ENCODE measurements at places on chromosomes 6 and 20.

GRCh38 chr6:2063547-2063946 is 181.9 kb downstream of the GMDS start:
- DNase-seq: no peak

GRCh38 chr20:6898928-6899327 is 131.4 kb downstream of the BMP2 start:
- no peak for DNase-seq

DNA sequence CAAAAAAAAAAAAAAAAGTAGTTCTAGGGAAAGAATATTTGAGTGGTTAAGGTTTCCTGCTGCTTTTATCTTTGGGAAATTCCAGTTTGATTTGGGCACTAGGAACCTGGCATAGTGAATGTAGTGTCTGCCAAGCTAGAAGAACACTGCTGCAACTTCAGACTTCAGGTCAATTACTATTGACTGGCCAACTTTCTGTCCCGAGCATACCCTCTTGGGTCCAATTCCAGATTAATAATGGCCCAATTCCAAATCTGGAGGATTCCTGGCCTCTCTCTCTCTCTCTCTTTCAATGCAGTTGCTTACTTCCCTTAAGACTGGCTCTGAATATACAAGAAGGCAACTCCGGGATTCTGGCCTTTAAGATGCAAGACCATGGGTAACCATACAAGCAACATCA is 74.9 kb downstream of the ANKEF1 start:
- no peak for DNase-seq

DNA sequence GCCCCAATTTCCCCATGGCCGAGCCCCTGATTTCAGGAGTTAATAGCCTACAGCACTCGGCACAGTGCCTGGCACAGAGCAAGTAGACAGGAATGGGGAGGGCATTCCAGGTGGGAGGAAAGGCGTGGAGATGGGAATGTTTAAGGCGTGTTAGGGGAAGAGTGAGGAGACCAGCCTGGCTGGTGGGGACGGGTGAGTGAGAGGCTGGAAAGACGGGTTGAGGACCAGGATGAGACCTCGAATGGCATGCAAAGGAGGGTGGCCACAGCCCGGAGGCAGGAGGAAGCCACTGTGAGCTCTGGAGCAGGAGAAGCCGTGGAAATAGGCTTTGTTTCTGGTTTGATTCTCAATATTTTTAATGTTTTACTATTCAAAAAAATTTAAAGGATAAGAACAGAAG is 49.5 kb downstream of the CEBPB start:
- no peak for DNase-seq

DNA sequence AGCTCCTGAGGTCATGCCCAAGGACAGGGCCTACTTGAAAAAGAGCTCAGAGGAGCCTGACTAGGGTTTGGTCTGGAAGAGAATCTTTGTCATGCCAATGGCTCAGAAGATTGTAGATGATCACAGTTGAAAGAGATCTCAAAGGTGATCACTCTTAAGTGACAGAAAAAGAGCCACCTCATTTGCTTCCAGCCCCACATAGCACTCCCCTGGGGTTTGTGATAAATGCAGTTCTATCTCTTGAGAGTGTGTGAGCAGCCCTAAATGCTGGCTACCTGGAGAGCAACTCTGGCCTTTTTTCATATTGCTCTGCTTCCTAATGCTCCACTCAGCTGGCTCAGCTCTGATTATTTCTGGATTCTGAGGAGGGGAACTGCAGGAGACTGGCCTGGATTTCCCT is 39.3 kb downstream of the KLHL32 start:
- DNase-seq: no peak

- DNase-seq: no peak
Observed at GRCh38 chr20:18578581-18578980, 9.3 kb upstream of the DTD1 start.

- DNase-seq: no peak
Observed at GRCh38 chr6:72424476-72424875, 197.4 kb upstream of the KCNQ5 start.

- no peak for DNase-seq
Observed at GRCh38 chr6:166433096-166433495, 50.4 kb upstream of the MPC1 start.

DNA sequence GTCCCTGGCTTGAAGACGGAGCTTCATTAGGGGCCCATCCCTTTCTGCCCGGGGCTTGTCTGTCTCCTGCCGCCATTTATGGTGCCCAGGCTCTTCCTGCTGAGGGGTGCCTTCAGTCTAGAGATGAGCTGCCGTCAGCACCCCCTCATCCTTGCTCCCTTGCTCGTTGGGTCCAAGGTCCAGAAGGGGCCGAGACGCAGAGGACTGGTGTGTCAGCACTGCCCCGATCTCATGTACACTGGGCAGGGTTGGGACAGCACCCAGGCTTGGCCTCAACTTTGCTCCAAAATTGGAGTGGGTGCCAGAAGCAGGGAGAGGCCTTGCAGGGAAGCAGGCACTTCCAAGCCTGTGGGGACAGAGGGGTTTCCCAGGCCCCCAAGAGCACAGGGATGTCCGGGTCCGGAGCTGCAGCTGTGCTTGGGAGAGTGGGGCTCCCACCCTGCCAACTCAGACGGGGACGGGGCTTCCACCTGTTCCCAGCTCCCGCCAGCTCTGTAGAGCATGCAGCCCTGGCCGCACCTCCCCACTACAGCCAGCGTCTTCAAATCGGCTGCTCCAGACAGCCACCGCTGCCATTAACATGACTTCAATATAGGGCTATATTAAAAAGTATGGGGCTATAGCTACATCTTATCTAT is 488.8 kb downstream of the TENT5A start:
- DNase-seq: no peak

DNA sequence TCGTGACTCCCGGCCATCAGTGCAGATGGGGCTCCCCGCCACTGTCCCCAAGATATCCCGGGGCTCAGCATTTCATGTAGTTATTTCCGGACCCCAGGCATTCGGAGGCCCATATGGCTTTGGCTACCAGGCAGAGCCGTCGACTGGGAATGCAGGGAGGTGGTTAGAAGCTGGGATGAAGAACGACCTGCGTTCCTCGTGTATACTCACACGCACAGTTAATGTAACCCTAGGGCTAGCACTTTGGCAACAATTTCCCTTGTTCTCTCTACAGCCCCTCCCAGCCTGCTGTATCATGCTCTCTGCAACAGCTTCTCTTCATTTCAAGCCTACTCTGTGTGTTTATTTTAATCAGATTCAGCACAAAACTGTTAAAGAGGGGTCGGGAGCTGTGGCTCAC is 240.4 kb downstream of the MYLK4 start:
- no peak for DNase-seq

DNA sequence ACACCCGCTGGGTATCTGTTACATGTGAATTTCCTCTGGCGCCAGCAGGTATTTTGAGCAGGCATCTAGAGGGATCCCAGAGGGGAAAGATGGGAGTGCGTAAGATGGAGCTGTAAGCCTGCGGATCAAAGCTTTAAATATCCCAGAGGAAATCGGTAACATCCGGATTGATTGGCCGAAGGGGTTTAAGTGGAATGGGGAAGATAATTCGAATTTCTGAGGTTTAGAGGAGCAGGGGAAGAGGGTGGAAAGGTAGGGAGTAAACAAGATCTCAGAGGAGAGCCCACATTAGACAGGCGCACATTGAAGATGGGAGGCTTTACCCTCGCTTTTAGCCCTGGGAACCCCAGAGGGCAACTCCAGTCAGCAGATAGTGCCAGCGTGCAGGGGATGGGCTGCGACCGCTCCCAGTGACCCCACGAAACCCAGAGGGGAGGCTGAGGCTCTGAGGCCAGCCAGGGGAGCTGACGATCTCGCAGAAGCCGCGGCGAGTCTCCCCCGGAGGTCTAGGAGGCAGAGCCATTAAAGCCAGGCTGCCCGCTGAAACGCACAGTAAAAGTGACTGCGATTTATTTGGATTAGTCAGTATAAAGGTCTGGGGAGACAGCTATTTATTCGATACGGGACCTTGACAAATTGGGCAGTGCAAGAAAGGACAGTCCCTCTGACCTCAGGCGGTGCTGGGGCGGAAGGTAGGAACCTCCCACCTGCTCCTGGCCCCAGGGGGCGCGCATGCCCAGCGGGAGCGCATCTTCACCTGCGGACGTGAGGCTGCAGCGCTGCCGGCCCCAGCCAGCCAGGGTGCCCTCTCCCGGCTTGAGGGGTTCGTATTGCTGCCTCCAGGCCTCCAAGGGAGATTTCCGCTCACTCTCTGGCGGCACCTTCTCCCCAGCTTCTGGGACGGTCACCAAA is 34.3 kb upstream of the TCF21 start:
- no peak for DNase-seq

- no peak for DNase-seq
Observed at GRCh38 chr20:53176134-53176533, 204.0 kb downstream of the TSHZ2 start.

DNA sequence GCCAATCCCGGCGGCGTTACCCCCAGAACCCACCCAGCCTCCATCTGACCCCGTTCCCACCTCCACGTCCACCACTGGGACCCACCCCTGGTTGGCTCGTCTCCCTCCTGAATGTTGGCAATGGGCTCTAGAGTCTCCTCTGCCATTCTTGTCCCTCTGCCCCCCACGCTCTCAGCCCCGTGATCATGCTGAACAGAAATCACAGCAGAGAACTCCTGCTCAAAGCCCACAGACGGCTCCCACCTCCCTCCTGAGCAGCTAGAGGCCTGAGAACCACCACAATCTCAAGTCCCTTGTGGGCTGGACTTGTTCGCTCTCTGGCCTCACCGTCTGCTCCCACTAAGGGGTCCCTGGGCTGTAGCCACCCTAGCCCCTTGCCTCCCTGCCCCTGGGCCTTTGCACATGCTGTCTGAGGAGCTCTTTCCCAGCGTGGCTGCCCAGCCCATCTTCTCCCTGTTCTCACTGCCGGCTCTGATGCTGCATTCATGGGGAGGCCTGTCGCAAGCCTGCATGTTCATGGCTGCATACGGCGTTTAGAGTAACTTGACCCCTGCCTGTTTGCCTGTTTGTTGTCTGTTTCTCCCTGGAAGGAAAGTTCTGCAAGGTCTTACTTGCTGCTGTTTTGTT is 11.2 kb upstream of the FRMD1 start:
- no peak for DNase-seq

DNA sequence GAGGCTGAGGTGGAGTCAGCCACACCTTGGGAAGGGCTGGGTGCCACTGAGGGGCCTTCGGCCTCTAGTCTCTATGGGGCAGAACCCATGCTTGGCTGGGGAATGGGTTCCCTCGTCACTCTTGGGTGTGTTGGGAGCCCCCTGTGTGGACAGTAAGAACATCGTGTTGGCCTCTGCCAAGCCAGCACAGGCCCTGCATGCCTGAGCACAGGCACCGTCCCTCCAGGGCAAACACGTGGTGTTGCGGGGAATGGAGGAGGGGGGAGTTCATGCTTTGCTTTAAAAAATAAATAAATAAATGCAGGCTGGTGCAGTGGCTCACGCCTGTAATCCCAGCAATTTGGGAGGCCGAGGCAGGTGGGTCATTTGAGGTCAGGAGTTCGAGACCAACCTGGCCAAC is 63.0 kb downstream of the EZR start:
- no peak for DNase-seq

- no peak for DNase-seq
Observed at GRCh38 chr20:49540232-49540620, 27.7 kb downstream of the PTGIS start.

GRCh38 chr6:3471286-3471685 is 14.4 kb upstream of the SLC22A23 start:
- no peak for DNase-seq

DNA sequence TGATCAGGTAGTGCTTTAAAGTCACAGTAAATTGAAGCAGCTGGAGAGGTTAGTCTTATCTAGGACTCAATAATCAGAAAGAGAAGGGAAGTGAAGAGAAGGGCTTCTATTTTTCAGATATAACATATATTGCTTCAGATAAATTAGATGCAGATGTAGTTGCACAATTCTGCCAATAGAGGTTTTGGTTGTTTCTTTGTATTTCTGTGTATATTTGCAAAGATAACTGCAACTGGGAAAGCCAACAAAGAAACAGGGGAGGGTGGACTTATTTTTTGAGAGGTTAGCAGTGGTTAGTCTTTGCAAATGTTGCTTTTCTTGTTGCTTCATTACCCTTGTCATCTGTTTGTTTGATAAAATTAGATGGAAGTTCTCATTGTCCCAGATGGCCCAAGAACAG is 106.6 kb downstream of the ADGRG6 start:
- DNase-seq: no peak

DNA sequence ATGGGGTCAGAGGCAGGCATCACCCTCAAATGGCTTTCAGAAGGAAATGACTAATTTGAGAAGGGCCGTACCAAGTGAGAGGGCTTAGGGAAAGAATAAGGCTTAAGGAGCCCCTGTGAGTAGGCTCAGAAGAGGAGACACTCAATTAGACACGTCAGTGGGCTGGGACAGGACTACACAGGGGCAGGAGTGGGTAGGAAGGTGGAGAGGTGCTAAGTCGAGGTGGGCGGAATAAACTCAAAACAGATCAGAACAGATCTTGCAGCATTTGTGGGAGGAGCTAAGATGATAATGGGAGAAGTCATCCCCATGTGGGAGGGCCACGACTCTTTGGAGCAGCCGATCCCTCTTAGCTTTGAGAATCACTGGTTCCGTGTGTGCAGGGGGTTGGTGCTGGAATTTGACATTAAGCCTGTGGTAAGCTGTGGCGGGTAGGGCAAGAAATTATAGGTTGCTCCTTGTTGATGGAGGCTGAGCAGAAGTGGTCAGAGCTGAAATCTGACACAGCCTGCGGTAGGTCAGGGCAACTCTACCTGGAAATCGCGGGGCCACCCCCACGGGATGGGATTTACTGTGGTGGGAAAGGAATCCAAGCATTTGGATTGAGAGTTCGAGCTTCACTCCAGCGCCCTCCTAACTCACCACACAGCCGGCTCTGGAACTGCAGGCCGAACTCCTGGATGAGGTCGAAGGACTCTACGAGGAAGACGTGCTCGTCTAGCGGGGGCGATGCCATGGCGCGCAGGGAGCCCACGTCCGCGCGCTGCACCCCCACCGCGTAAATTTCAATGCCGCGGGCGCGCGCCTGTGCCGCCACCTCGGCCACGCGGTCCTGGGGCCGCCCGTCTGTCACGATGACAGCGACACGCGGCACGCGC is 2.8 kb upstream of the RBPJL start:
- DNase-seq: no peak

DNA sequence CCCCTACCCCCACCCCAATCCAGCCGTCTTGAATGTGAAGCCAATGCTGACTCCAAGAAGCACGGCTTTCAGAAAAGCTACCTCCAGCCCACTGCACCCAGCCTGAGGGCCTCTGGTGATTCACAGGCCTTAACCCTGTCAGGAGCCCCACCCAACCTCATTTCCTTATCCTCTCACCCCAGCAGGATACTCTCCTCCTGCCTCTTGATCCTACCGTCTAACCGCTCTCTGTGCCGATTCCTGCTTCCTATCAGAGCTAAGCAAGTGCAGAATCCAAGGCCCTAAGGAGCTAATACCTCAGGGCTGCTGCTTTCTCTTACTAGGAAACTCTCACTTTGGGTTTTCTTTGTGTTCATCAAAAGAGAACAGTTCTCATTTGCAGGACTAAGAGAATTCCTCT is 47.2 kb downstream of the TRERF1 start:
- no peak for DNase-seq

DNA sequence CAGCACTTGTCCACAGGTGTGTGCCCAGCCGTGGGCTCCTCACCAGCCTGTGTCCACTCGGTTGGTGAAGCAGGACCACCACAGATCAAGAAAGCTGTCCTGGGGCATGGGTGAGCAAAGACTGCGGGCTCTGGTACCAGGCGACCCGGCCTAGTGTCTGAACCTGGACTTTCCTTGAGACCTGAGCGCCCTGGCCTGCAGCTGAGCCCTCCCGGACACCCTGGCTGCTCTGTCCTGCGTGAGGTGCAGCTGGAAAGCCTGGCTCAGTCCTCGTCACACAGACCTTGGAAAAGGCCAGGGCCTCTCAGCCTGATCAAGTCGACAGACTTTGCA is 201.2 kb upstream of the THBS2 start:
- no peak for DNase-seq

GRCh38 chr6:87277123-87277522 is 45.3 kb upstream of the SMIM8 start:
- peak; percentile 9 for DNase-seq

- no peak for DNase-seq
Observed at GRCh38 chr20:45852326-45852725, 4.9 kb downstream of the ACOT8 start.
